ENCODE measurements at places on chromosomes 1 and 21.

DNA sequence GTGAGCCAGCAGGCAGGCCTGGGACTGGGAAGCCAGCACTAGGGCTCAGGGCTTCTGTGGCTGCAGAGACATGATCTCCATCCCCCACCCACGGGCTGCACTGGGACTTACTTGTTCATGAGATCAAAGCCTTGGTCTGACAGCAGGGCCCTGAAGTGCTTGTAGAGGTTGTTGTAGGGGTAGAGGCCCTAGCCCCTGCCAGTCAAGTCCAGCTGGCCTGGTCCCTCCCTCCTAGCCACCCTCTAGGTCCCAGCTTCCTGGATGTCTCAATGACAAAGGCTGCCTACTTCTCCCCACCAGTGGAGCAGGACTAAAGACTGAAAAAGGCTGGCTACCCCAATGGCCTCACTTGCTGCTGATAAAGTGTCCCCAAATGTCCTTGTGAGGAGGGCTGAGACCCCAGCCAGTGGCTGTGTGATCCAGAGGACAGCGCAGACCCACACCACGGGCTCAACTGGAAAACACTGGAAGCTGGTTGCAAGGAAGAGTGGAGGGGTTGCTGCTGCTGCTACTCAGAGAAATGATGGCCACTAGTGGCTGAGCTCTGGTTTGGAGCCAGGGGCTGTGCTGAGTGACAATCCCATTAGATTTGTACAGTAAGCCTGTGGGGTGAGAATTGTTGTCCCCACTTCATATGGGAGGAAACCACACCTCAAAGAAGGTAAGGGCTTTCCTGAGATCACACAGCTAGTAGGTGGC lies 1.4 kb downstream of the HTR1D start:
- DNase-seq, result no peak

DNA sequence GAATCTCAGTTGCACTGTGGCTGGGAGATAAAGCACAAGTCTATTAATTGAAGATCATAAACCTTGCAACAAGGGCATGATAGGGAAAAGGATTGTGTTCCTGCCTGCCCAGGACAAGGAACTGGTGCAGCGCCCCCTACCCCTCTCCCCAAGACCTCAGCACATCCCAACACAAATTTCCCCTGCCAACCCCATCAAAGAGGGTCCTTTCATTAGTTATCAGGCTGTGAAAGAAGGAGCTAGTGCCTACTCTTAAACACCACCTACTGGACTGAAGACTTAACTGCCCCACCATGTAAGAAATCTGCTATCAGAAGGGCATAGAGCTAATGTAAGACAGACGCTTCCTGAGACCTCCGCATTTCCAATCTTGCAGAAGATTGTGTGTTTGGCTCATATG lies 372.6 kb downstream of the AGBL4 start:
- DNase-seq, result no peak

DNA sequence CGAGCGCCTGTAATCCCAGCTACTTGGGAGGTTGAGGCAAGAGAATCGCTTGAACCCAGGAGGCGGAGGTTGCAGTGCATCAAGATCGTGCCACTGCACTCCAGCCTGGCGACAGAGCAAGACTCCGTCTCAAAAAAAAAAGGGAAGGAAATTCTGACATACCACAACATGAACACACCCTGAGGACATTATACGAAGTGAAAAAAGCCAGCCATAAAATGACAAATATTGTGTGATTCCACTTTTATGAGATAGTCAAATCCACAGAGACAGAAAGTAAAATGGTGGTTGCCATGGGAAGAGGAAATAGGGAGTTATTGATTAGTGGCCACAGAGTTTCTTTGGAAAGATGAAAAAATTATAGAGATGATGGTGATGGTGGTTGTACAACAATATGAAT lies 41.7 kb downstream of the EVI5 start:
- no peak for DNase-seq

GRCh38 chr1:169086603-169087455 lies 19.7 kb upstream of the ATP1B1 start:
- peak; percentile 85 for DNase-seq

DNA sequence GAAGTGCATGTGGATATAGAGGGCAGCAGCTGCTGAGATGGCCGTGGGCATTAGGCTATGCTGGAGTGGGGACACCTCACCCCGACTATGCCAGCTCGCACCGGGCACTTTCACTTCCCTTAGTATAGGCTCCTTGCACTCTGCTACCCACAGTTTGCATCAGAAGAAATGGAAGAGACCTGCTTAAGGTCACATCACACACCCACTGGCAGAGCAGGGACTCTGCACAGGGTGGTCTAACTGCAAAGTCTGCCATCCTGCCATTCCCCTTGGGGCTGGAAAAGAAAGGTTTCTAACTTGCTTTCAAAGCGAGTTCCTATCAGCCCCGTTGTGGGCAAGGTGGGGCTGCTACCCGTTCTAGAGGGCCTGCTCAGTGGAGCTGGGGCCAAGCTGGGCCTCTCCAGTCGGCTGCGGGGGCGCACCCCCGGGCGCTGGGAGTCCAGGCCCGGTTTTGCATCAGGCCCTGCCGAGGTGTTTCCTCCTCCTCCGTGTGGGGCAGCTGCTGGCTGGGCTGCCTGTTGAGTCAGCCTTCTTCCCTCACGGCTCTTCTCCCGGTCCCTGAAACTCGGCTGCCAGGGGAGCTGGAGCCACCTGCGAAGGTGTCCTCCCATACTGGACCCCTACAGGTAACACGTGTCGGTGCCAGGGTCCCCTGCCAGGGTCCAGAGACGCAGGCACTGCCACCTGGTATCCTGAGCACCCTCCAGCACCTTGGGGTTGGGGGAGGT lies at the start of gene SYTL1:
SYTL1 (plus strand) TSS at position 498 of the 728 bp plus-strand sequence. CDS start 3,313 bp downstream, outside the sequence.
- DNase-seq, result peak; percentile 38

DNA sequence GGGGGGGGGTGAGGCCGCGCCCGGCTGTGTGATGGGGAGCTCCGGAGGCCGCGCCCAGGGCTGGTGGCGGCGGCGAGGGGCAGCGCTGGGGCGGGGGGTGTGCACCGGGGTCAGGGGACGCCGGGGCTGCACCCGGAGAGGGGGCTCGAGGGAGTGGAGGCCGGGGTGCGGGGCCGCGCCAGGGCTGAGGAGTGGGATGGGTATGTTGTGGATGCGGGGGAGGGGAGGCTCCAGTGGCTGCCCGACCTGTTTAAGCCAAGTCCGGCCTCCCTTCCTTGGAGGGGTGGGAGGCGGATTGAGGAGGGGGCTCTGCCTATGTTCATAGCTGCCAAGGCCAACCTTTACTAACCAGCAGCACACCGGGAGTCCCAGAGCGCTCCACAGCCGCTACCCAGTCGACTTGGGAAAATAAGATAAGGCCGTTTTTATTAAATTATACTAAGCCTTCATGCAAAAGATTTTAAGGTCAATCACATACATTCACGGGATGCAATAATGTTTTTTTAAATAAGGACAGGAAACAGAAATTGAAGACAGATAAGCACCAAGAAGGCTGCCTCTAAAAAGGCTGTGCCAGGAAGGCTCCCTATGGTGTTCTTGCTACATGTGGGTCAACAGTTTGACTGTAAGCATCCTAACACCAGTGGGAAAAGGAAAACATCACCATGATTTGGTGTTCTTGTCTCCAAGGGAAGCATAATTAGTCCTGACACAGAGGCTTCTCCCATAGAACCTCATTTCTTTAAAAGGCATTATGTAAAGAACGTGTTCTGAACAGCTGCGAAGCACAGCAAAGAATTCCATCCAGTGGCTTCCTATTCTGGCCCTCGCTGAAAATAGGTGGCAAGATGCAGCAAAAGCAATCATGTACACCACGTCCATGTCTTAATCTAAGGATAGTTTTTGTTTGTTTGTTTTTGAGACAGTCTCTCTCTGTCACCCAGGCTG lies 626 bp upstream of the HLCS start:
- peak; percentile 65 for DNase-seq

GRCh38 chr1:51856745-51857144 lies 21.8 kb downstream of the NRDC start:
- DNase-seq, result no peak

GRCh38 chr21:45108808-45109781 lies 34.7 kb downstream of the ADARB1 start:
- DNase-seq, result no peak

GRCh38 chr1:181483285-181484195 lies at the start of gene CACNA1E:
TSS of gene CACNA1E (plus strand) at chr1:181483517. CDS start at chr1:181483745, 228 bp downstream.
- DNase-seq, result no peak

- DNase-seq, result no peak
Measured at GRCh38 chr1:228865627-228866330, 130.5 kb downstream of the RHOU start.

DNA sequence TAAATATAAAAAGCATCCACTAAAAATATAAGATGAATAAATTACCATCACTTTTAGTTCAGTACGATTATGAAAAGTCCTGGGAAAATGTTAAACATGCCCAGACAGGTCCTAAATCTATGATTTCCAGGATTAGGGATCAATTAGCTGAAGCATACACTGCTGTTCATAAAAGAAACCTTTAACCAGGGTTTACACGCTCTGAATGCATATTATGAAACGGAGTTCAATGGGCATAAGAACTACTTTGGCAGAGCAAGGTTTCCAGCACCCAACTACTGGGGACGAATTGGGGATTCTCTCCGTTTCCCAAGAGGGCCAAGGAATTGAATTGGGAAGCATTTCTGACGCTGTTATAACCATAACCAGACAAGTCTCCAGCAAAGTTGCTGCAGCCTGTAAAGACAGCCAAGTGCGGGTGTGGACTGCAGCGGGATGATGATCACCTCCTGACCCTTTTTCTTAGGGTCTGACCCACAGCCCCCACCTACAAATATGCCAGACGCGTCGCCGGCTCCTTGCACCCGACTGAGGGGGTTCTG lies 1.6 kb downstream of the SLC30A1 start:
- DNase-seq, result no peak

DNA sequence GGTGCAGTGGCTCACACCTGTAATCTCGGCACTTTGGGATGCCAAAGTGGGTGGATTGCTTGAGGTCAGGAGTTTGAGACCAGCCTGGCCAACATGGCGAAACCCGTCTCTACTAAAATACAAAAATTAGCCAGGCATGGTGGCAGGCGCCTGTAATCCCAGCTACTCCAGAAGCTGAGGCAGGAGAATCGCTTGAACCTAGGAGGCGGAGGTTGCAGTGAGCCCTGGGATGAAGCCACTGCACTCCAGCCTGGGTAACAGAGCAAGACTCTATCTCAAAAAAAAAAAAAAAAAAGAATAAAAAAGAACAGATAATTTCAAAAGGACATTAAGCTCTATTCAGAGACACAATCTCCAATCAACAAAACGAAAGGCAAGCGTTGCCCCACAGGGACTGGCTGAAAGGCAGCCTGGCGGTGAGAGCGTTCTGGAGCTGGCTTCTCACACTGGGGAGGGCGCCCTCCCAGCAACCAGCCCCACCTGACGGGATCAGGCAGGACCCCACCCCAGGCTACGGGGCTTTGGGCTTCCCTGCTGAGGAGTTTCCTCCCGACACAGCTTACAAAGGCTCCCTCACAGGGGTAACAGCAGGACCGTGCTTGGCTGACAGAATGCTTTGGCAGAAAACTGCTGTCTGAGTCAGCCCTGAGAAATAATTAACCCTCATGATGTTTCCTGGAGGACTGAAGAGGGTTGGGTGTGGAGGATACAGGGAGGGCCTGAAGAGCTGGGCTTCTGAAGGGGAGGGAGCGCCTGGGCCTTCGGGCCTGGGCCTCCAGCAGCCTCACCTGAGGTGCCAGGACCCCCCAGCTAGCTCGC lies 31.1 kb upstream of the SRP9 start:
- DNase-seq, result no peak

Data from SK-N-DZ (cell line).